Immature natural killer cell (primary cell): ENCODE measurements at places on chromosomes 5 and 9.
A peak's percentile ranks its signal among the peaks of the same experiment; 100 is the strongest.

DNA sequence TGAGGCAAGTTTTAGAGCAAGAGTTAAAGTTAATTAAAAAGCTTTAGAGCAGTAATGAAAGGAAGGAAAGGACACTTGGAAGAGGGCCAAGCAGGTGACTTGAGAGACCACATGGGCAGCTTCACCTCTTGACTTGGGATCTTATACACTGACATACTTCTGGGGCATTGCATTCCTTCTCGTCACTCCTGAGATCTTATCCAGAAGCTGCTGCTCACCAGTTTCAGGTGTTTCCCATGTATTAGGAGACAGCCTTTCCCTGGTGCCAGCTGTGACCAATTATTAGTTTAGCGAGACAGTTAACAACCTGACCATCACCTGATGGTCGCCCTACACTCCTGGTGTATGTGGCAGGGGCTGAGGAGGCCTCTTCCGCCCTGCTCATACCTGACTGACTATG is 382.1 kb downstream of the KDM4C start:
- H3K4me1 ChIP-seq: peaks cover 5% of the 10 kb centered on the region
- H3K36me3 ChIP-seq: peaks cover 23% of the 10 kb centered on the region
- no peak for DNase-seq
- no peak overlapping the region for H3K27ac ChIP-seq
- no peaks in the 10 kb centered on the region for H3K27me3 ChIP-seq

DNA sequence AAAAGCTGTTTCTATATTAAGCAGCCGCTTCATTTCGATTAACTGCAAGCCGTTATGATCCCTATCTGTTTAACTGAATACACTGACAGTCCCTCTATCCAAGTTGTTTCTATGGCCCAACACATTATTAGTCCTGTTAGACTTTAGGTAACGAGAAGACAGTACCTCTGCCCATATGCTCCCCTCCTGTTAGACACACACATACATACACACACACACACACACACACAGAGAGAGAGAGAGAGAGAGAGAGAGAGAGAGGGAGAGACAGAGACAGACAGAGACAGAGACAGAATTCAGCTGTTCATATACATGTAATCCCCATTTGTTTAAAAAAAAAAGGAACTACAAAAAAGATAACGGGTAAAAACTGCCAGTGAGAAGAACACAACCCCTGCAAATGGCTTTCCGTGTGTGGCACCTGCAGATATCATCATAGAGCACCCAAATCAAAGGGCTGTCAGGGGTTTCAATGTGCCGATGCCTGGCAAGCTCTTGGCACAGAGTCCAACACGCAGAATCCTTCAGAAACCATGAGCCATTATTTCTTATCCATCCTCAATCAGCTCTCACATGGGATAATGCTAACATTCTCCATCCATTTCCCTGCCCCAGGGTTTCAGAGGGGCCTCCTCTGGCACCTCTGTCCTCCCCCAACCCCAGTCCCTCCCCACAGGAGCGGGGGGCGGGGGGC is 144.0 kb downstream of the MYO10 start:
- no peaks in the 10 kb centered on the region for H3K4me1 ChIP-seq
- peaks cover 1% of the 10 kb centered on the region for H3K27me3 ChIP-seq
- no peaks in the 10 kb centered on the region for H3K36me3 ChIP-seq
- H3K4me3 ChIP-seq: no peak overlapping the region

- H3K27me3 ChIP-seq: peaks cover 10% of the 10 kb centered on the region
- peak overlapping the region; percentile 66 for H3K4me3 ChIP-seq
- peaks cover 53% of the 10 kb centered on the region for H3K4me1 ChIP-seq
- no peak overlapping the region for H3K27ac ChIP-seq
These were observed 84.6 kb downstream of the DAB2IP start for GRCh38 chr9:121735793-121736770.

GRCh38 chr5:55973296-55973695 is 21.5 kb downstream of the IL6ST start:
- no peak for DNase-seq
- H3K27me3 ChIP-seq: no peaks in the 10 kb centered on the region
- peaks cover 3% of the 10 kb centered on the region for H3K36me3 ChIP-seq
- H3K4me3 ChIP-seq: no peak overlapping the region
- no peak overlapping the region for H3K27ac ChIP-seq

- H3K27me3 ChIP-seq: no peaks in the 10 kb centered on the region
- DNase-seq: no peak
- H3K4me1 ChIP-seq: peaks cover 39% of the 10 kb centered on the region
These were observed 86.9 kb downstream of the UGCG start for GRCh38 chr9:111983484-111983908.

GRCh38 chr9:33750307-33750838 is 45.0 kb upstream of the PRSS3 start:
- peak overlapping the region; percentile 95 for H3K27ac ChIP-seq
- no peaks in the 10 kb centered on the region for H3K36me3 ChIP-seq
- H3K27me3 ChIP-seq: peaks cover 19% of the 10 kb centered on the region
- peaks cover 47% of the 10 kb centered on the region for H3K4me1 ChIP-seq
- H3K4me3 ChIP-seq: peak overlapping the region; percentile 90

DNA sequence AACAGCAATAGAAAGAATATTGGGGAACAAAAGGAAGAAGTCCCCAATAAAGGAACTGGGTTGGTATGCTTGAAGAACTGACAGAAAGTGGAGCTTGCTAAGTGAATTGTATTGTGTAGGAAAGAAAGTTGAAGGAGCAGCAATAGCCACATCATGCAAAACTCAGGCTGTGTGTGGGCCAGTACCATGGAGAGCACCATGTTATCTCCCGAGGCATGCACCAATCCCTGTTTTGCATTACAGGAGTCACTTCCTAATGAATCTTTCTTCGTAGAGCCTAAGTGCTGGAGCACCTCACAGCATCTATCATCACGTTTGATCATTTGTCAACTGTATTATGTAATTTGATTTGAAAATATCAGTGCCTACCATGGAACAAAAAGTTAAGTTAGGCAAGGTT is 137.7 kb upstream of the NMUR2 start:
- DNase-seq: no peak
- peaks cover 19% of the 10 kb centered on the region for H3K27me3 ChIP-seq
- no peak overlapping the region for H3K27ac ChIP-seq
- no peaks in the 10 kb centered on the region for H3K36me3 ChIP-seq
- H3K4me1 ChIP-seq: no peaks in the 10 kb centered on the region
- H3K4me3 ChIP-seq: no peak overlapping the region

DNA sequence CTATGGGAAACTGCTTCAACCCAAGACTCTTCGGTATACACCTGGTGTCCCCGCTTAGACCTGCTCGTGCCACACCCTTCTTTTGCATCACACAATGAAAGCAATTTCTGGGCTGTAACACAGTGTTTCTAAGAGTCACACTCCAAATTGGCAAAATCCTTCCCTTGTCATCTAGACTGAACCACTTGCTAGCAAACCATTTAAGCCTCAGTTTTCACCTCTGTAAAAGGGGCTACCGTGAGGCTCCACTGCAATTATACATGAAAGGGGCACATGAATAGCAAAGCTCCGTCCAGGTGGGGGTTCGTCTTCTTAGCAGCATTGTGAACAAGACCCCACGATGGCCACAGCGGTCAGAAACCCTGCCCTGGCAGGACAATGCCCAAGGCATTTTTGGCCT is 166.8 kb downstream of the PAX5 start:
- no peak overlapping the region for H3K4me3 ChIP-seq
- DNase-seq: no peak
- peaks cover 5% of the 10 kb centered on the region for H3K27me3 ChIP-seq
- H3K27ac ChIP-seq: no peak overlapping the region

DNA sequence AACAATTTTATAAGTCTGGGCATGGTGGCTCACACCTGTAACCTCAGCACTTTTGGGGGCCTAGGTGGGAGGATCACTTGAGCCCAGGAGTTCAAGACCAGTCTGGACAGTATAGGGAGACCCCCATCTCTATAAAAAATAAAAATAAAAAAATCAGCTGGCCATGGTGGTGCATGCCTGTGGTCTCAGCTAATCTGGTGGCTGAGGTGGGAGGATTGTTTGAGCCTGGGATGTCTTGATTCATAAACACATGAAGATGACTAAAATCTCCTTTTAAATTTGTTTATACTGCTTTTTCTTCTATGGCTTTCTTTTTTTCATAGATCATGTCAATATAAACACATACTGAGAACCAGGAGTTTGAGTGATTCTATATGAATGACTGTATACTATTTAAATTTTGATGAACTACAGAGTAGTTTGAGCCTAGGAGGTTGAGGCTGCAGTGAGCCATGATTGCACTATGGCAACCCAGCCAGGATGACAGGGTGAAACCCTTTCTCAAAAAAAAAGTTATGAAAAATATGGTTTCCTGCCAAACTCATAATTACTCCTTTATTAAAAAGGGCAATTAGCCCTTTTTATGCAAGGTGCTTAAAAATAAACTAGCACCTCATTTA is 14.2 kb downstream of the RIC1 start:
- H3K36me3 ChIP-seq: peaks cover 33% of the 10 kb centered on the region
- no peak for DNase-seq
- no peaks in the 10 kb centered on the region for H3K27me3 ChIP-seq
- H3K27ac ChIP-seq: no peak overlapping the region

- no peak overlapping the region for H3K4me3 ChIP-seq
- DNase-seq: no peak
- peaks cover 2% of the 10 kb centered on the region for H3K27me3 ChIP-seq
- no peak overlapping the region for H3K27ac ChIP-seq
- H3K4me1 ChIP-seq: no peaks in the 10 kb centered on the region
- no peaks in the 10 kb centered on the region for H3K36me3 ChIP-seq
These were observed 60.6 kb upstream of the ASS1 start for GRCh38 chr9:130383979-130384676.
